Cardiac muscle cell (in vitro differentiated cells and primary cell): ENCODE measurements at places on chromosomes 16 and 17. TPM values are rescaled to one million over a fixed set of nuclear protein-coding genes. Genes with fewer than 3 reads are reported as not detected.
A peak's percentile ranks its signal among the peaks of the same experiment; 100 is the strongest.

- H3K36me3 ChIP-seq, result no peaks in the 10 kb centered on the region
- H3K4me3 ChIP-seq, result peak overlapping the region; percentile 17
- H3K4me1 ChIP-seq, result peaks cover 50% of the 10 kb centered on the region
- peak overlapping the region; percentile 98 for H3K27ac ChIP-seq
- no peaks in the 10 kb centered on the region for H3K27me3 ChIP-seq
- DNase-seq, result peak; percentile 98
These were observed 4.2 kb downstream of the MNT start for GRCh38 chr17:2396568-2397246.

- H3K27me3 ChIP-seq, result no peaks in the 10 kb centered on the region
- no peak overlapping the region for H3K27ac ChIP-seq
- H3K4me3 ChIP-seq, result no peak overlapping the region
- peaks cover 32% of the 10 kb centered on the region for H3K36me3 ChIP-seq
These were observed 59.8 kb downstream of the NCOR1 start for GRCh38 chr17:16155536-16155935.

GRCh38 chr16:80631581-80631980 lies 90.8 kb downstream of the DYNLRB2 start:
- DNase-seq, result no peak
- H3K4me3 ChIP-seq, result no peak overlapping the region
- H3K36me3 ChIP-seq, result no peaks in the 10 kb centered on the region

- H3K27ac ChIP-seq, result peak overlapping the region; percentile 94
- H3K4me3 ChIP-seq, result peak overlapping the region; percentile 96
- H3K36me3 ChIP-seq, result peaks cover 31% of the 10 kb centered on the region
- H3K27me3 ChIP-seq, result no peaks in the 10 kb centered on the region
These were observed 1.2 kb upstream of the PFN1 start for GRCh38 chr17:4949321-4950074.

- no peak for DNase-seq
- peaks cover 4% of the 10 kb centered on the region for H3K4me1 ChIP-seq
- no peaks in the 10 kb centered on the region for H3K36me3 ChIP-seq
- H3K27ac ChIP-seq, result no peak overlapping the region
- no peak overlapping the region for H3K4me3 ChIP-seq
- H3K27me3 ChIP-seq, result no peaks in the 10 kb centered on the region
These were observed 71.6 kb downstream of the NETO2 start for GRCh38 chr16:47072158-47072557.

DNA sequence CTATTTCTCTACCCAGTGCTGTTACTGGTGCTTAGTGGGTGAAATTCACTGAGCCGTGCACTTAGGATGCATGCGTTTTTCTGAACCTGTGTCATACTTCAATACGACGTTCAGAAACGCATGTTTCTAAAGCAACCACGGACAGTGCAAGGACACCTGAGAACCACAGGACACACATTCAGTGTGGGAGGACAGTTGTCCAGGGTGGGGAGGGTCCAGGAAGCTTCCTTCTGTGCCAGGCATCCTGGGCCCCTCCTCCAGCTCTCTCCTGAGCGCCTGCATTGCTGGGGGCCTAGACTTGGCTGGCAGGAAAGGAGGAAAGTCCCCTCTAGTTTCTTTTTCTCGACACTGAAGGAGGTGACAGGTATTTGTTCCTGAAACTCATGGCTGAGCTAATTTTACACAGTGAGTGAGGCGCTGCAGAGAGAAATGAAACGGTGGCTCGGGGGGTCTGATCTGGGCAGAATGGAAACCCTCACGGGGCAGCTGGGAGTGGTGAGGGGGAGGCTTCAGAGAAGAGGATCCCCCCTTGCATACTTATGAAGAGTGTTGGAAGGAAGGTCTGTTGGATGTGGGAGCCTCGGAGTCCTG lies 89.9 kb downstream of the IRF8 start:
- DNase-seq, result no peak
- peaks cover 6% of the 10 kb centered on the region for H3K27me3 ChIP-seq
- peaks cover 7% of the 10 kb centered on the region for H3K4me1 ChIP-seq

DNA sequence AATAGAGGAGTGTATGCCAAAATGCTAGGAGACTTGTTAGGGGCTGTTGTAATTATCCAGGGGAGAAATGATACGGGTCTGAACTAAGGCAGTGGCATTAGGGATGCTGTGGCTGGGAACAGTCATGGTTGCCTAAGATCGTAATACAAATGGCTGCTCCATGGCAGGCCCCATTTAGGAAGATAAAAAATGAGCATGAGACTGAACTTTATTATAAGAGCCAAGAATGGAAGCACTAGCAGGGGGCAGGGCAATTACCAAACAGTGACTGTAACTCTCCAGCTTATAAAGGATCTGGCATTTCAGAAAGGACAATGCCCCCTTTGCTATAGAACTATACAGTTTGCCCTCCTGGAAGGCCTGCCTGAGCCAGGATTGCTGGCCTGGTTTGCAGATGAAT lies 503.3 kb upstream of the CDH5 start:
- DNase-seq, result no peak
- no peak overlapping the region for H3K4me3 ChIP-seq
- no peaks in the 10 kb centered on the region for H3K4me1 ChIP-seq
- H3K27me3 ChIP-seq, result no peaks in the 10 kb centered on the region
- no peak overlapping the region for H3K27ac ChIP-seq

The SLC25A19 gene
- total RNA-seq, result 8.9 and 13.2 TPM in 2 replicates

The EDC4 gene
- total RNA-seq, result 89.6 and 95.7 TPM in 2 replicates
